SW 1271 (cell line): ENCODE measurements at places on chromosomes 1 and 21.

DNA sequence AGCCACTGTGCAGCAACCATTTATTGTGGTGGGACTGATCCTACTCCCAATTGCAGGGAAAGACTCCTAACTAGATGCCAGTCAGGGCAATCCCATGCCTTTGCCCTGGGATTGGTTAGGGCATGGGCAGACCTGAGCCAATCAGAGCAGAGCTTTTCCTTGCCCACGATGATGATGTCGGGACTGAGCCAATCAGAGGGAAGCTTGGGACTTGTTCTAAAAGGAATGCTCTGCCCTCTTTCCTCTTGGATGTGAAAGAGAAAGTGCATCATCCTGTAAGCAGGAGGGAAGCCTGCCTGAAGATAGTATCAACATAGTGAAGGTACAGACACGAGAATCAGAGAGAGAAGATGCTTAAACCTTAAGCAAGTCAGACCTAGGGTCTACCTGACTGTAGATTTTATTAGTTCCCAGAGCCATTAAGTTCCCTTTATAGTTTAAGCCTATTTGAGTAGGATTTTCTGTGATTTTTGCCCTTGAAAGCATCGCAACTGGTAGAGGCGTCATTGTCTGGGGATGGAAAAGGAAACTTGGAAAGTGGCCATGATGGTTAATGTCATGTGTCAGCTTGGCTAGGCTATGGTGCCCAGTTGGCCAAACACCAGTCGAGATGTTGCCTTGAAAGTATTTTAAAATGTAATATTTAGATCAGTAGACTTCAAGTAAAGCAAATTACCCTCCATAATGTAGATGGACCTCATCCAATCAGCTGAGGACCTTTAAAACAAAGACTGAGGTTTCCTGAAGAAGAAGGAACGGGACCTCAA, 19.9 kb downstream of the IRF2BP2 start:
- no peak for DNase-seq

DNA sequence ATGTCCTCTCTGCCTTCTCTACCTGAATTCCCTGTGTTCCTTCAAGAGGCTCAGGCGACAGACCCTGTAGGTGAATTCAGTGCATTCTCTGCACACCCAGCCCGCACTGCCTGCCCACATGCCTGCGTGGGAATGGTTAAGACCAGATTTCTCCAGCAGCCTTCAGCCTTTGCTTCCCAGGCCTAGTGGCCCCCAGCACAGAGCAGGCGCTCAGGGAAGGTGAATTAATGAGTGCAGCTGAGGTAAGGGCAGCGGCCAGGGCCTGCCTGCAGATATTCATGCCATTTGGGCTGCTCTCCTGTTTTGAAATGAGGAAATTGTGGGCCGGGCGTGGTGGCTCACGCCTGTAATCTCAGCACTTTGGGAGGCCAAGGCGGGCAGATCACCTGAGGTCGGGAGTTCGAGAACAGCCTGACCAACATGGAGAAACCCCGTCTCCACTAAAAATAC, 45.5 kb downstream of the IER5 start:
- no peak for DNase-seq

DNA sequence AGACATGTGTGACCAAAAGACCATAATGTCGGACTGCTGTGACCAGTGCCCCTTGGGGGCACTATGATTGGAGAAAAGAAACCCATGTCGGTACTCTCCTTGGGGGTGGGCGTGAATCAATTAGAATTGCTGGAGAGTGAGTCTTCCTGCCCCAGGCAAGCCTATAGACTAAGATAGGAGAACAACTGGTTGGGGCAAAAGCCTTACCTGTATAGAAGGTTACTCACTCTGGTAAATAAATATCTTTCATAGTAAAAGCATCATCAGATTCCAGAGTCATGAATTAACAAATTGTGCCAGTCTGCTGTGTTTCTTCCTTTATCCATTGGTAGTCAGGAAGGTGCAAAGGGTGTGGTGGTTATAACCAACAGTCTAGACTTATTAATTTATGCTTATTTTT, 2.9 kb upstream of the PTGFRN start:
- no peak for DNase-seq

GRCh38 chr21:39456665-39457064, 4.9 kb downstream of the SH3BGR start:
- no peak for DNase-seq

- no peak for DNase-seq
These were observed 2.2 kb downstream of the MMEL1 start for GRCh38 chr1:2630498-2631135.

DNA sequence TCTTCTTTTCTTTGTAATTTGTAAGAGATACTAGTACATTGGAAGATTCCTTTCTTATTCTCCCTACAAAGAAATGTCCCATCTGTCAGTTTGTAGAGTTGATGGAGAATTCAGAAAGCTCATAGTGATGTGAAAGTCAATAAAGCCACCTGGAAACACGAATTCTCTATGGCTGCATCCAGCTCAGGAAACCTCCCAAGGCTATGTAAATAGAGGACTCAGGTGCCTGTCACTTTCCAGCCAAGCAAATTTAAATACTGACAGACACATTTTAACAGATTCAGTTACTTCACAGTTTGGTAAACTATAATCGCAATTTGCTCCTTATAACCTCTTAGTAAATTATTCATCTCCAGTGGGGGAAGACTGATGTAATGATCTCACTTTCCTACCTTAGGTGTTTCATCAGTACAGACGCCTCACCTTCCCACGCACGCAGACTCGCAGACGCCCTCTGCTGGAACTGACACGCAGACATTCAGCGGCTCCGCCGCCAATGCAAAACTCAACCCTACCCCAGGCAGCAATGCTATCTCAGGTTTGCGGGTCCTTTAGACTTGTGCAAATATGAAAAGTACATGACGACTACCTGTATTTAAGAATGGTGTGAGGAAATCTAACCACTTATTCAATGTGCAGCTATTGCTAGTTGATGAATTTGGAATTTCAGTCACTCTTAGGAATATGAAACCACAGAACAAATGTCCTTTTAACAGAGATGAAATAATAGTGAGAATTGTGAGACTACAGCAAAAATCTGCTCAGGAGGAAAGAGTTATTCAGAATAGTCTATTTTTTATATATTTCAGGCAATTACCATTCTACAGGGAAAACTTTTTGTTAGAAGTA, 60.6 kb downstream of the PTPRC start:
- DNase-seq: no peak

DNA sequence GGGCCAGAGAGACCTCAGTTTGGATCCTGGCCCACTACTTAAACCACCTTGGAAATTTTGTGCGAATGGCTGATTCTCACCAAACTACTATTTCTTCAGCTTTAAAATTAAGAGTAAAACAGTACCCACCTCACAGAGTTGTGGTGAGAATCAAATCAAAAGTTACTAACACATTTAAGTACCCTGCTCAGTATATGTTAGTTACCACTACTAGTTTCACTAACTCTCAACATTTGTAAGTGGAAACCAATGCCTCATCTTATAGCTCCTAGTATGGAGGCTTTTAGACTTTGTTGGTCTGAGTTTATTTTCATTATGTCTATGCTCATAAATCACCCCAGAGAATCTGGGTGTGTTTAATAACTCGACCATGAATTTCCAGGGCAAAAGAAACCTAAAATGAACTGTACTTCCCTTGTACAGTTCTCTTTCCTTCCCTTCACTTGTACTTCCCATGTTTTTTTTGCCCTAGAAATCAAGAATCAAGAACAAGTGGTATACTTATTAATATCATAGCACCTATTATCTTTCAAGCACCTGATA, 11.6 kb upstream of the SERBP1 start:
- no peak for DNase-seq

DNA sequence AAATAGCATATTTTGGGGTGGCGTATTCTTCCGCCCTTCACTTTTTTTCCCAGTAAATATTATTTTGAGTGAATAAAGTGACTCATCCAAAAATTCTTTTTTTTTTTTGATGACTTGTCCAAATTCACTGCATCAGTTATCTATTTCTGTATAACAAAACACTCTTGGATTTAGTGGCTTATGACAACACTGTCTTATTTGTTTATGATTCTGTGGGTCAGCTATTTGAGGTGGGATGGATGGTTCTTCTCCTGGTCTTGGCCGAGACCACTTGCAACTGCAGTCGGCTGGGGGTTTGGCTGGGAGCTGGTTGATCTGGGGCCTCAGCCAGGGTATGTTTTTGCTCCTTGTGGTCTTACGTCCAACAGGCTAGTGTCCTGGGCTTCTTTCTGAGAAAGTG, 39.9 kb upstream of the SRSF10 start:
- DNase-seq: no peak

DNA sequence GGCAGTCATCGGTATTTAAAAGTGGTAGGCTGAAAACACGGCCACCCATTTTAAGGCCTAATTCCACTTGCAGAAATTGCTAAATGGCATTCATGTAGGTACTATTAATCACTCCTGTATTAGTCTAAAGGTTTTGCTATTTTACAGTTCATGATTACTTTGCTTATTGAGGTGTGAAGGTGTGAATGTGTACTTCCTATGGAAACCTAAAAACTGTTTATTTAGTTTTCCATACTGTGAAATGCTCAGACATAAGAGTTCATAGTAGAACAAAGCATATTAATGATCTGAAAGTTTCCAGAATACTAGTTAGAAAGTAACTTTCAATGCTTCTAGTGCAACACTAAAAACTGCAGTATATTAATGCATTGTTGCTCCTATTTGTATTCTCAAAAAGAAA, 69.8 kb downstream of the ITGB3BP start:
- DNase-seq: no peak

DNA sequence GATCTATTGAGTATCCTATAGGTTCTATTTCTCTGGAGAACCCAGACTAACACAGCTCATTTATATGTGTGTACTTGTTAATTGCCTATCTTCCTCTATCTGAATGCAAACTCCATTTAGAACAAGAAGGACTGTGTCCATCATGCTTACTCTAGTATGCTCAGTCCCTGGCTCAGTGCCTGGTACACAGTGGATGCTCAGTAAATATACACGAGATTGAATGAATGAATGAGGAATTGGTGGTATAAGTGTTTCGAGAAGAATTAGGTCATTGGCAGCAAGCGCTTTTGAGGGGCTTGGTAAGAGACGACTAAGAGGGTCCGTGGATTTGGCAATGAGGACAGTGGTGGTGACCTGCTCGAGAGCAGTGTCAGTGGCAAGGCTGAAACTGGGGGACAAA, 112.5 kb downstream of the CSMD2 start:
- no peak for DNase-seq

- no peak for DNase-seq
These were observed 382.1 kb downstream of the PTPRC start for GRCh38 chr1:199020904-199021303.

DNA sequence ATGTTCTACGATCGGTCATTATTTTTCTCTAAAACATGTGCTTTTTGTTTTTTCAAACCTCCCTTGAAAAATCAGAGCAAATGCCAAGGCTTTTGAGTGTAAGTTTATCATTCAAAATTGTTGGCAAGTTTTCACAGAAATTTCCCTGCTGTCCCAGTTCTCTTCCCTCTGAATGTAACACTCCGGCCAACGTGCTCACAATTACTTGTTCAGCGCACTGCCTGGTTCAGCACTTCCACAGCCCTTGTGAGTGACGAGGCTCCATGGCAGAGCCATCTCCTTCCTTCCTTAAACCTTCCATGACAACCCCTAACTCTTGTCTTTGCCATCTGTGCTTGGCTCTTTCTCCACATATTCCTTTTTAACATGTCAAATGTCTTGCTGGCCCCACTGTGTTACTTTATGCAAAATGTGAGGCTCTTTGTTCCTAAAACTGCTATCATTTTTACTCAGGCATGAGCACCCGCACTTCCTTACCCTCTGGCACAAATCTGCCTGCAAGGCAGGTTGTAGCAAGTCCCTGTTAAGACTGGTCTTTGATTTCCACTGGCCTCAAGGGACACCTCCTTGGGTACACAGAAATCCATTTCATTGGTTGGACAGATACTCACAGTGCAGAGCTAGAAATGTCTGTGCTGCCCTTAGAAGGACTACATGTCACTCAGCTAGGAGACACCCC, 142.8 kb downstream of the HUNK start:
- DNase-seq: no peak

DNA sequence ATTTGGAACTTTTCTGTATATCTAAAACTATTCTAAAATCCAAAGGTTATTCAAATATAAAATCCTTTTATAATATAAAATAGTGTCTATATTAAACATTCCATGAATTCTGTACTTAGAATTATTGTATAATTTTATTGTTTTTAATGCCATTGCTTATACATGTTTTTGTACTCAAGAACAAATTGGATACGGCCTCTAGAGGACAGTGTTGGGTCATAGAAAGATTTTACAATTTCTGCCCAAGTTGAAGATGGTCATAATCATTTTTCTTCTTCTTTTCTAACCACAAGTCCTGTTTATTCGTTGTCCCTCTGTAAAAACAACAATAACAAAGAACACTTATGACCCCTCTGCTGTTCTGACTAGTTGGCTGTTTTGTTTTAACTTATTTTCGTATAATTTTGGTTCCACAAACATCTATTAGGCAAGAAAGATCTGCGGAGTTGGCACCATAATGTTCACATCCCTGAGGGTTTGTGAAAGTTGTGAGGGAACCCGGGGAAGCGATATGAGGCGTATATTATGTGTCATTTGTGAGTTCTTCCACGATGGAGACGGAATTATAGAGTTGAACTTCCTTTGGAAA, 75.7 kb upstream of the KIF26B start:
- peak; percentile 77 for DNase-seq

- no peak for DNase-seq
These were observed 64.5 kb downstream of the CD58 start for GRCh38 chr1:116506132-116507004.

DNA sequence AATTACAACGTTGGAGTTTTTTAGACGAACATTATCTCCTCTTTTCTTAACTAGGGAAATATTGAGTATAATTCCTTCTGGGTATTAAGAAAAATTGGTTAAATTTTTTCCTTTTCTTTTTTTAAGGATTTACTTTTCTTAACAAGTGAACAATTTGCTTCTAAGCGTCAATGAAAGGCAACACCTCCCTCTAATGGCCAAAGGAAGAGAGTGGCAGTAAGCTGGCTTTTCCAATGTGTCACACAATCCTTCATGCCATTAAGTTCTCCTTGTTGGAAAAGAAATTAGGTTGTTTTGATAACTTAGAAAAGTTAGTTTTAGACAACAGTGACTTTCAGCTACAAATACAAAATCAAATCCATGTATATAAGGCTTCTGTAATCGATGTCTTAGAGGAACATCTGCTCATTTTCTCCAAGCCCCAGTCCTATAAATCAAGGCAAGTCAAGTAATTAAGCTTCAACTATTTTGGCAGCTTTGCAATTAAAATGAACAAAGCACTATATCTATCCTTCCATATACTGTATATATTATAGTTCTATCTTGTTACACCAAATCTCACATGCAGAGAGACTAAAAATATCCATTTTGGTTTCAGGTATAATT, 62.8 kb downstream of the EDEM3 start:
- no peak for DNase-seq

GRCh38 chr1:147600119-147601111, 59.1 kb downstream of the BCL9 start:
- peak; percentile 4 for DNase-seq

DNA sequence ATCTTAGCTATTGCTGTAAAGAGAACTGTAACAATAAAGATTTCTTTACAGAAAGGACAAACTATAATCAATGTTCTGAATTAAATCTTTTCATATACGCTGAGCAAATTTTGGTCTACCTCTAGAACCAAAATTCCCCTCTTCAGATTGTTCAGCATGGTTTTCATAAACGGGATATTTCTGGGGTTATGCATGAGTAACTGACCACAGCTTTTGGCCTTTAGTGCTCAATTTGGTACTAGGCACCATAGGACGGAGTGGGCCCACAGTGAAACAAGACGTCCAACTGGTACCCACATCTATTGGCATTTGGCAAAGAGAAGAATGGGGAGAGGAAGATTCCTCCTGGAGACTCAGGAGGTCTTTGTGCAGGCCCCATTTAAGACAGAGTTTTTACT, 184.5 kb downstream of the TGFBR3 start:
- DNase-seq: no peak
